CD4-positive, alpha-beta T cell treated with Interleukin-6 at 100 ng/mL for 8 hours (primary cell): ENCODE measurements at places on chromosomes 3 and 15.

- no peak for DNase-seq
Measured at GRCh38 chr3:186314896-186315295, 47.1 kb downstream of the DGKG start.

- no peak for DNase-seq
Measured at GRCh38 chr3:13017361-13018042, 55.7 kb downstream of the IQSEC1 start.

- DNase-seq, result no peak
Measured at GRCh38 chr3:13878281-13879101, 1.4 kb downstream of the WNT7A start.

- DNase-seq, result no peak
Measured at GRCh38 chr15:80595396-80595795, 99.7 kb upstream of the ABHD17C start.

- no peak for DNase-seq
Measured at GRCh38 chr3:45224824-45225464, 1.1 kb downstream of the TMEM158 start.

GRCh38 chr15:39153716-39154115 lies 427.2 kb upstream of the THBS1 start:
- no peak for DNase-seq

GRCh38 chr3:30554317-30554690 lies 52.1 kb upstream of the TGFBR2 start:
- no peak for DNase-seq

DNA sequence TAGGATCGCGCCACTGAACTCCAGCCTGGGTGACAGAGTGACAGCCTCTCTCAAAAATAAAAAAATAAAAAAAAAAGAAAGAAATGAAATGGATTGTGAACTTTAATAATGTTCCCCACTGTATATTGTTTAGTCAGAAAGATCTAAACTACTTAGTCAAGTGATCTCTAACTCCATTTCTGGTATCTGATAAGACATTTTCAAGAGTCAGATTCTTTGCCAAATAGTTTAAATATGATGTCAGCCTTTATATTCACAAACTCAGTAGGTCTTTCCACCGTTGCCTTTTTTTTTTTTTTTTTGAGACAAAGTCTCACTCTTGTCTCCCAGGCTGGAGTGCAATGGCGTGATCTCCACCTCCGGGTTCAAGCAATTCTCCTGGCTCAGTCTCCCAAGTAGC lies 29.0 kb upstream of the OSBPL11 start:
- no peak for DNase-seq

GRCh38 chr15:74265046-74265639 lies 29.0 kb downstream of the CCDC33 start:
- no peak for DNase-seq

- no peak for DNase-seq
Measured at GRCh38 chr3:67906261-67906660, 251.8 kb upstream of the SUCLG2 start.

GRCh38 chr3:113532698-113533533 lies 561 bp downstream of the SIDT1 start:
- DNase-seq, result peak; percentile 40

DNA sequence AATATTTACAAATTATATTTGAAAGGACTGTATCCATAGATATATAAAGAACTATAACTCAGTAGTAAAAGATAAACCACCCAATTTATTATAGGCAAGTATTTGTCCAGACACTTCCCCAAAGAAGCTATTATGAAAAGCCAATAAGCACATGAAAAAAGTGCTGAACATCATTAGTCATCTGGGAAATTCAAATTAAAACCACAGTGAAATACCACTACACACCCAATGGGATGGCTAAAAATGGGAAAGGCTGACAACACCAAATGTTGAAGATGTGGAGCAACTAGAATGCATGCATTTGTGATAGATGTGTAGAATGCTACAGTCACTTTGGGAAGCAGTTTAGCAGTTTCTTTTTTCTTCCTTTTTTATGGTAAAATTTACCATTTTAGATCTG lies 147.0 kb downstream of the PDE8A start:
- no peak for DNase-seq

GRCh38 chr15:82133251-82133650 lies 87.4 kb upstream of the MEX3B start:
- no peak for DNase-seq

DNA sequence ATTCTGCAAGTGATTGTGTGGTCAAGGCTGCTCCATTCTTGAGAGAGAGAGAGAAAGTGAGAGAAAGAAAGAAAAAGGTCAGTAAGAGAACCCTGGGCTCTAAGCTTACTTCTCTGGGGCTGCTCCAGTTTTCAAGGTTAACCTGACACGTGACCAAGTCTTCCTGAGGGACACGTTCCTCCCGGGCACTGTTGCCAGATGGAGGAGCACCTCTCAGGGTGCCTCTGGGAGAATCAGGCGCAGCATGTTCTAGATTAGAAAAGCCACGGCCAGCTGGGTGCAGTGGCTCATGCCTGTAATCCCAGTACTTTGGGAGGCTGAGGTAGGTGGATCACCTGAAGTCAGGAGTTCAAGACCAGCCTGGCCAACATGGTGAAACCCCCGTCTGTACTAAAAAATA lies 60.8 kb downstream of the ITGA11 start:
- DNase-seq, result no peak

GRCh38 chr3:177705976-177706823 lies 508.9 kb upstream of the TBL1XR1 start:
- no peak for DNase-seq

- no peak for DNase-seq
Measured at GRCh38 chr15:73485372-73485771, 42.4 kb downstream of the REC114 start.

DNA sequence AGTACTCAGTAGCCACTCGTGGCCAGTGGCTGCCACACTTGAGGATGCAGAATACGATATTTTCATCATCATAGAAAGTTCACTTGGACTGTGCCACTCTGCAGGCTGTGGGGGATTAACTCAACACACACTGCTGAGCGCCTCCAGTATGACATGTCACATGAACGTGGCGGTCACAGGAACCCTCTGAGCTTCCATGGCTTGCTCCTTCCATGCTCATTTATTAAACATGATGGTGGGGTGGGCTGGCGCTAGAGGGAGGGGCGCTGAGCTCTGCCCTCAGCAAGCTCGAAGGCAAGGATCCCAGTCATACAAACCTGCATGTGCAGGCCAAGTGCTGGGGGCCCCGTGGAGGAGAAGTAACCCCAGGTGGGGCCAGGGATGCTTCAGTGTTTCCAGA lies 85.5 kb downstream of the WNT7A start:
- no peak for DNase-seq

DNA sequence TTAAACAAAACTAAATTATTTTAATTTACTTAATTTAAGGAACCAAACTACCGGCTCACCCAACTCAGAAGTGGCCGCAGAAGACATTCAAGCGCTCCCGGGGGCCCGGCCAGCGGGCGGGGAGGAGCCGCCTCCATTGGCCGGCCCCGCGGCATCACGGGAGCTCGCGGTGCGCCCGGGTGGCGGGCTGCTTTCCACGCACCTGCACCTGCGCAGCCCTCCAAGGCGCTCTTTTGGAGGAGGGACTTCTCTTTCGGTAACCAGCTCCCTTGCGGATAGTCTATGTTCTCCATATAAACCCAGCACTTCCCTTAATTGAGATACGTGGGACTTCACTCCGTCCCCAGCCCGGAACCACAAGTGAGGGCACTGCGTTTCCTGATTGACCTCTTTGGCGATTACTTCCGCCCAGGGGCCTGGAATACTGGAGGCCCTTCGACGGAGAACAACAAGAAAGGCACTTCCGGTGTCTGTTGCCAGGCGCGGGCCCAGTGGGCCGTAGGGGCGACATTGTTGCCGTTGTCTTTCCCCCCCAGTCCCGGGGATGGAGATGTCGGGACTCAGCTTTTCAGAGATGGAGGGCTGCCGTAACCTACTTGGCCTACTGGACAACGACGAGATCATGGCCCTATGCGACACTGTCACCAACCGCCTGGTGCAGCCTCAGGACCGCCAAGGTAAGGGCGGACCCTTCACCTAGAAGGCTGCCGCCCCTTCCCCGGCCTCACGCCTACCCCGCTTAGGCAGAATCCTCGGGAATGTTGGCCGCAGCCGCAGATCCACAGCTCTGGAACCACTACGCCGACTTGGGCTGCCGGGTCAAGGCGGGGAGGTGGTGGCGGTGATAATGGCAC lies at the start of gene C3orf38:
Gene C3orf38 (plus strand): TSS at position 451 of the 854 bp plus-strand sequence. CDS start 94 bp downstream, at position 545.
- peak; percentile 74 for DNase-seq

DNA sequence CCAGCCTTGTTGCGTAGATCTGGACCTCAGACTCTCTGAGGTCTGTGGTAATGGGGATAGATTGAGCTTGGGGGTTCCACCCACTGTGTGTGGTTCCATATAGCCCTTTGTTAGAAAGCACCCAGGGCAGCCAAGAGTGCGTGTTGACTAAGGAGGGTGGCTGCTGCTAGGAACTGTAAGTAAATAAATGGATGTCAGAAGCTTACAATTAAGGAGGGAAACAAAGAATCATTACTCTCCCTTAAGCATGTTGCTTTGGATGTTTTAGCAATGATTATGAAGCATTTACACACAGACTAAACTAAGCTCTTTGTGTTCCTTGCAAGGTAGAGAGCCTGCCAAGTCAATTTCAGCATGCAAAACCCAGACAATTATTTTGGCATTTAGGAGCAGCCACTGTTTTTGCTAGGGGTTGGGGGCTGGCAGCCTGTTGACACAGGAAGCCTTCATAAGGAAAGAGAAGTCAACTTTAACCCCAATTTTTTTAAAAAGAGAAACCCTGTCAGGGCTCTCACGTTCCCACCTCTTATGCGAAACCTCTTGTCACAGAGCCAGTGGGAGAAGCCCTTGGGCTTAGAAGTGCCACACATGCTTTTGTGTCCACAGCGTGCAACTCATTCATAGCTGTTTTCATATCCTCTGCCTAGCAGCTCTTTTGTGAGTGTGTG lies 127.8 kb downstream of the CMSS1 start:
- DNase-seq, result no peak

DNA sequence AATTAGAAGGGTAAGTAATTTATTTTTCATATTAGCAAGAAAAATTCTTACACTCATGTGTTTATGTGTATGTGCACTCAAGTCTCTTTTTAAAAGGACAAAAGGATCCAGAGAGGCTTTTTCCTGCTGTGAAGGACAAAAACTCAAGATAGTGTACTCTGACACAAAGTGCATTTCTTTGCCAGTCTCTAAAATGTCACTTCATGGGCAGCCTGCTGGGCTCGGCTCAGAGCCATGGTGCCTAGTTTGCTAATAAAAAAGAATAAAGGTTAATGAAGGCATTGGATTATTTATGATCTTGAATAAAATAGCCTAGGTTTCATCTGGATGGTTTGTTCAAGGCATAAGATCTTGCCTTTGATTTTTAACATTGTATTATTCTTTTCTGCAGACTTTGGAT lies 989.0 kb downstream of the TBL1XR1 start:
- no peak for DNase-seq

- no peak for DNase-seq
Measured at GRCh38 chr15:35880896-35881295, 334.9 kb upstream of the DPH6 start.

GRCh38 chr15:53307952-53308624 lies 451.4 kb downstream of the WDR72 start:
- no peak for DNase-seq

DNA sequence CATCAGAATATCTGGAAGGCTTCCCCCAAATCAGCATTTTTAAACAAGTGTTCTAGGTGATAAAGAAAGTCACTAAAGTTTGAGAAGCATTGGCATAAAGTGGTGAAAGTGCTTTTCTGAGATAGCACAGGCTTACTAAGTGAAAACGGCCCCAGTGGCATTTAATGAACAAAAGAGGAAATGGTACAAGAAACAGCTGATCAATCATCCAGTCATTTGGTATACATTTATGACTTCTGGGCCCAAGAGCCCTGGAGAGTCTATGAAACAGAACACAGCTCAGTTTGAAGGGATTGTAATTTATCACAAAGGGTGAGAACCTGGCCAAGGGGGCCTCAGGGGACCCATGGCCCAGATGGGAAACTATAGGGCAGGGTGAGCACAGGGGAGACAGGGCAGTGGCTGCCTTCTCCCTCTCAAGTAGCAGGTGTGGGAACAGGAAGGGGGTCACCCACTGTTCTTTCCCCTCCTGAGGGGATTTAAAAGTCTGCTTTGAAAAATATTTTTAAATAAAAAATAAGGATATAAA lies 265.5 kb upstream of the ROPN1 start:
- no peak for DNase-seq

DNA sequence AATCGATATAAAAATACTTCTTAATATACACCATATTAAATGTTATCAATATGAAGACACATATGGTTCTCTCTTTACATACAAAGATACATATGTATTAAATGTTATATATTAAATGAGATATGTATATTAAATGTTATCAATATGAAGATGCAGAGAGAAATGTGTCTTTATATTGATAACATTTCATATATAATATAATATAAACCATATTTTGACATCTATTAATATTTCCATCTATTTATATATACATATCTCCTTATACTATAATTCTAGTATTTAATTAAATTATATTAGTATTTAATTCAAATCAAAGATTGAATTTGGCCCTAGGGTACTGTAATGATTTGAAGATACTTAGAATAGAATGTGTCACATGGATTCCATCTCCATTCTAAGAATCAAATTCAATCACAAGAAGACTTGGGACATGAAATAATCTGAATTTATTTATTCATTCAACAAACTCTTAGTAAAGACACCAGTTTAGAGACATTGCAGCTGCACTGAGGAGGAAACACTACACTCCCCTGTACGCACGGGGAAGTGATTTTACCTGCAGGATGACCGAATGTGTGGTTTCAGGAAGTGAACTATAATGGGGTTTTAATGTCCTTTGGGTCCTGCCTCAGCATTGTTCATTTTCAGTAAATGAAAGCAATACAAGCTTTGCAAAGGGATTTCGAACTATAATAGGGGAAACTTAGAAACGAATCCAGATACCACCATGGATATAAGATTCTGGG lies 365.1 kb downstream of the MECOM start:
- no peak for DNase-seq

DNA sequence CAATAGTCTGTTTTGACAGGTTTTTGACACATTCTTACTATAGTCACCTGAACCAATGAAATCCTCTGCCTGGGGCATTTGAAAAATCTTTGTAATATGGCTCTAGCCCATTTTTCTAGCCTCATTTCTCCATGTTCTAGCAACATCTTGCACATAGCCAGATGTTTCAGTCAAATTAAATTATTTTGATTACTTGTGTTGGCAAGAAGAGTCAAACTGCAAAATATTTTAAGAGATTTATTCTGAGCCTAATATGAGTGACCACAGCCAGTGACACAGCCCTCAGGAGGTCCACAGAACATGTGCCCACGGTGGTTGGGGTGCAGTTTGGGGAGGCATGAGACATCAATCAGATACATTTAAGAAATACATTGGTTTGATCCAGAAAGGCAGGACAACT lies 6.9 kb downstream of the IFT122 start:
- no peak for DNase-seq

DNA sequence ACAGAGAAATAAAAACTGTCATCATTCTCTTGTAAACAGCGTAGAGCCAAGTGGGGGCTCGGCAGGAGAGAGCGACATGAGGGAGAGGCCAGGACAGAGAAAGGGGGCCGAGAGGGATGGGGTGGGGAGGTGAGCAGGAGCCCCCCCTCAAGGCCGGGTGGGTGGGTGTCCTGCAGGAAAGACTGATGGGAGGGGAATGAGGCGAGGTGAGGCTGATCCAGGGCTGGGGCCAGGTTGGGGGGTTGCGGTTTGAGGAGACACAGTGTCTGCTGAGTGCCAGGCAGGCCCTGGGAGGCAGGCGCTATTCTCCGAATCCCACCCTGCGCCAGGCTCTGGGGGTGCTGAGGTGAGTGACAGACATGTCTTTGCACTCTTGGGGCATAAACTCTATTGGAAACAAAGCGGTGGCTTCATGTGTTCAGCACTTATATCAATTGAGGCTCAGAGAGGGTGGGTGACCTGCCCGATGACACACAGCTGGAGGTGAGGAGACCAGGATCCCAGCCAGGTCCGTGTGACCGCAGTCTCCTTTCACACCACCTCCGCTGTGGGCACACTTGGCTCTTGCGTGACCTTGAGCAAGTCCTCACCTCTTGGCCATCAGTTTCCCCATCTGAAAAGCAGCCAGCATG lies 19.6 kb upstream of the CSPG4 start:
- no peak for DNase-seq
